ENCODE measurements at places on chromosomes 11 and 22.

GRCh38 chr22:39568278-39568981, 2.1 kb upstream of the CACNA1I start:
- no peak for DNase-seq

- peak; percentile 92 for DNase-seq
These were observed 7.8 kb downstream of the SIGIRR start for GRCh38 chr11:406796-407650.

GRCh38 chr11:17473071-17473744, 3.4 kb downstream of the ABCC8 start:
- DNase-seq = no peak

GRCh38 chr11:127247261-127247851, 246.8 kb upstream of the KIRREL3 start:
- no peak for DNase-seq

All from lower lobe of right lung (tissue), 2 donors.